ENCODE measurements at places on chromosomes 16 and 17.
A peak's percentile ranks its signal among the peaks of the same experiment; 100 is the strongest.

- DNase-seq, result no peak
Measured at GRCh38 chr17:45857977-45858708, 13.5 kb downstream of the SPPL2C start.

DNA sequence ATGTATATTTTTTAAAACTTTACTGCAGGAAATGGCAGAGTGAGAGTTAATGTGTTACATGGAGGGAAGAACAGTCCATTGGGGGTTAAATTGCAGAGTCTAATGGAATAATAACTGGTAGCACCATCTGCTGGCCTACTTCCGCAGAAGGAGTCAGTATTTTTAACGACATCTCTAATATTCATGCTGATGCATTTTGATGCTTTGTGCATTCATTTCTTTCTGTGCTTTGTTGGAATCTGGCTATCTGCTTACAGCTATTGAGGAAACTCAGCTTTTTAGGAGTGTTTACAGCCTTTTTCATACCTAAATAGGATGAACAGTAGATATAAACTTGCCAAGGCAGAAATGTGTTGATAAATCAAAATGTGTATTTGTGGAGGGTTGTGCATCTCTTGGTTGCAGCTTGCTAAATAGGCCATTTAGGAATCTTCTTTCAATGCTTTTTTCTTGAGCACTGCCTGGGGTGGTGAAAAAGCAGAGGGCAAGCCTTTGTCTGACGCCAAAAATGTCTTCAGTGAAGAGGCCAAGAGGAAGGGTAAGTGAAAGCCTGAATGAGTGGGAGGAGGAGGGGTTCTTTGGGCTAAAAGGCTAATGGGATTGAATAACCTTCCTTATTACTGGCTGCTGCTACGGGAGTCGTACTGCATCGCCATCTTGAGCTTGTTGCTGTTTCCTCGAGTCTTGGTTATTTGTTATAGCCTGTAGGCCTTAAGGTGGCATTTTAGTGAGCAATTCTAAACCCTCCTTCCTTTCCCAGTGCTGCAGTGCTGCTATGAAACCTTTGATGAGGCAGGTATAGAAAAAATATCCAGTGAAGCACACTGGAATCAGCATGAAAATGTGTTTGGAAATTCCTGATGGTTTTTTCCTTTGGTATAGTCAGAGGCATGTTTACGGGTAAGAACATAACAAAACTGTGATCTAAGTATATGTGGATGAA, 153.3 kb downstream of the CHD9 start:
- DNase-seq, result peak; percentile 75

DNA sequence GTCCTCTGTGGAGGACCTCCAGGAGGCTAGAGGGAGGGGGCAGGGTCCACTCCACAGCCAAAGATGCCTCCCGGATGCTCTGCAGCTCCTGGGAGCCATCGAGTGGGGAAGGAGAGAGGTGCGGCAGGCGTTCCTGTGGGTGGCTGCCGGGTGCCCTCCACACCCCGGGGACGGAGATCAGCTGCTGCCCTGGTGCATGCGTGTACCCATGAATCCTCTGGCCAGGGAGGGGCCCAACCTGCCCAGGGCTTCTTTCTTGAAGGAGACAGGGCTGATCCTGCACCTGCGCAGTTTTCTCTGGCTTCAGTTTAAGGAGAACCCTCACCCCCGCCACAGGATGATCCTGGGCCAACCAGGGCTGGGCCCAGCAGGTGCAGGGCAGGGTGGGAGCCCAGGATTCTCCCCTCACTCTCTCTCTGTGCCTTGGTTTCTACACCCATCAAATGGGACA, 33.5 kb upstream of the DOC2B start:
- no peak for DNase-seq

DNA sequence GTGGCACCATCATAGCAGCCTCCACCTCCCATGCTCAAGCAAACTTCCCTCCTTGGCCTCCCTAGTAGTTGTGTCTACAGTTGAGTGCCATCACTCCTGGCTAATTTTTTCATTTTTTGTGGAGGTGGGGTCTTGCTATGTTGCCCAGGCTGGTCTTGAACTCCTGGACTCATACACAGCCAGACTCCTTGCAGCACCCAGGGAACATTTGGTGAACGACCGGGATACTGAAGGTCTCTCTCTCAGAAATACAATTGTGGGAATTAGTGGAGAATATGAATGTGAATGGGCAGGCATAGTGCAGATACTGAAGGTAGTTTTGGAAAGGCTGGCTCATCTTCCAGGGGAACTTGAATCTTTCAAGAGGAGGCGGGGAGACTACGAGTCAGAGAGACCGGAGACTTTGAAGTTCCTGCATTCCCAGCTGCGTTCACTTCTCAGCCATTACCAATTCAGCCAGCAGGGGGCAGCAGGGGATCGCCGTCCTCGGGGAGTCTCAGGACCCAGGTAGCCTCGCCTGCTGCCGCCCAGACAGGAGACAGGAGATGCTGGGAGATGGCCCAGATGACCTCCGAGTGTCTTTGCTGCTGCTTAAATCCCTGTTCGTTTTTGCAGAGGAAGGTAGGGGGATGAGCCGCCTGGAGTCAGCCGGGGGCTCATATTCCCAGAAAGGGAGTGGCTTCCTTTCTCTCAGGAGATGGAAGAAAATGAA, 68.6 kb downstream of the HAPSTR1 start:
- DNase-seq, result peak; percentile 45

GRCh38 chr17:77375917-77376651, 235.3 kb downstream of the SEC14L1 start:
- DNase-seq, result no peak

- peak; percentile 80 for DNase-seq
Measured at GRCh38 chr16:88747588-88748301, 37.3 kb downstream of the PIEZO1 start.

DNA sequence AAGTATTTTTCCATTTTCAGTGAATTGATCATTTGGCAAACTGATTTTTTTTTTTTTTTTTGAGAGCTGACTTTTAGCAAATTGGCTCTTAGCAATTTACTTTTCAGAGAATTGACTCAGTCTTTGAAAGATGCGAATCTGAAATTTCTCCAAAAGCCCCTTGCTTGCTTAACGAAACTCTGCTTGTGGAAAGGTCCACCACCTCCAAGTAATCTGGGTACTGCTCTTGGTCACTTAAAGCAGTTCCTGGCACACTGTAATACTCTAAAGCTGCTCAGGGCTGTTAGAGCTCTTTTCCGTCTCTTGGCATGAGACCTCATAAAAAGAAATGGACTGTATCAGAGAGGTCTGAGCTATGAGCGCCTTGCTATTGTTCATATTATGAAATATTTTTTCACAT, 2.9 kb downstream of the GSDMB start:
- DNase-seq, result no peak

DNA sequence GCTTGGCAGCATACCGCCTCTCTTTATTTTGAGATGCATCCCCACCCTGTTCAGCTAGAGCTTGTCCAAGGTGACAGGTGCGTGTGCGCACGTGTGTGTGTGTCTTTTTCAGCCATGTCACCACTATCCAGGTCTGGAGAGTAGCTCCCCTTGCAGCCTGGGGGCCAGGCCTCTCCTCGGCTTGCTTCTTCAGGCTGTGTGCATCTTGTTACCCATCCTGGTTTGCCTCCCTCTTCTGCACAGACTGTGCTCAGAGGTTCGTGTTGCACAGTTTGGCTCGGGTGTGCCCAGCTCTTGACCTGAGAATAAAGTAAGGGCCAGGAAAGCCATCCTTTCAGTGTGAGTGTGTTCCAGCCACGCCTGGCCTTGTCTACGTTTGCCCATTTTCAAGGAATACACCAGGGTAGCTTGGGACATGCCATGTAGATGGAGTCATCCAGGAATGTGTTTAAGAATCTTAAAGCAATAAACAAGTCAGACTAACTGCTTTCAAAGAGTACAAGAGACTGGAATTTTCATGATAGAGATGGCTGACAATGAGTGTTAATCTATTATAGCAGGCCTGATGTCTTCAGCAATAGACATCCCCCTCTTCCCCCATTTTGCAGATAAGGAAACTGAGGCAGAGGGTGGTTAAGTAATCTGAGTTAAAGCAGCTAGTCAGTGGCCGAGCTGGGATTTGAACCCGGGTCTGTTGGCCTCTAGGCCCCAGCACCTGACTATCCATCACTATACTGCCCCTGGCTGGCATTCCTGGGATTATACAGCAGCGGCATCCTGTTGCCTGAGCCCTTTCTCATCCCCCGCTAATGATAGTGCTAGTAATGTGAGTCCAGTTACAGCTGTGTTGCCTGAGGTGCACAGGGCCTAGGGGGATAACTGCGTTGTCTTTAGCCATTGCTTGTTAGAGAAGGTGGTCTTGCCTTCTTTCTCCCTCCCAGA, 77.9 kb downstream of the KSR1 start:
- no peak for DNase-seq

GRCh38 chr16:77759821-77760220, 28.5 kb upstream of the VAT1L start:
- DNase-seq, result no peak

DNA sequence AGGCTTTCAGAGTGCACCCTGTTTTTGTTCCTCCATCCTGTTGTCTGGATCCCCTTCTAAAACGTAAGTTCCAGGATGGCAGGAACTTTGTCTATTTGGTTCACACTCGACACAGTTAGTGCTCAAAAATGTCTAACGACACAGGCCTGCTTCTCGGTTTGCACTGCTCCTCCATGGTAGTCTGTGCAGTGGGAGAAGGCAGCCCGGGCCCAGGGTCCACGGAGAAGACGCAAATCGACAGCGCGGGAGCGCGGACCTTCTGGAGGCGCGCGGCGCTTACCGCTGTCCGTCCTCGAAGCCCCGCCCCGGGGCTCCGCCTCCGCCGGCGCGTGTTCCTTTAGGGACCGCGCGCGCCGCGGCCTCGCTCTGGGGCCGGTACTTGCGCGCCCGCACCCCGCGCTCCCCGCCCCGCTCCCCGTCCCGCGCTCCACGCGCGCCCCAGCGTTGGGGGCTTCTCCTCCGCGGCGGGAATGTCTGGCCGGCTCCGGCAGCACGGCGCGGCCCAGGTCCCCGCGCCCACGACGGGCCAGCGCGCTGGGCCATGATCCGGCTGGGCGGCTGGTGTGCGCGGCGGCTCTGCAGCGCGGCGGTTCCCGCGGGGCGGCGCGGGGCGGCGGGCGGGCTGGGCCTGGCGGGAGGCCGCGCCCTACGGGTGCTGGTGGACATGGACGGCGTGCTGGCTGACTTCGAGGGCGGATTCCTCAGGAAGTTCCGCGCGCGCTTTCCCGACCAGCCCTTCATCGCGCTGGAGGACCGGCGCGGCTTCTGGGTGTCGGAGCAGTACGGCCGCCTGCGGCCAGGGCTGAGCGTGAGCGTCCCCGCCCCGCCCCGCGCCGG, at the start of gene NT5M:
Gene NT5M (plus strand): TSS at position 364 of the 837 bp plus-strand sequence. CDS start 178 bp downstream, at position 542.
- DNase-seq, result peak; percentile 81

DNA sequence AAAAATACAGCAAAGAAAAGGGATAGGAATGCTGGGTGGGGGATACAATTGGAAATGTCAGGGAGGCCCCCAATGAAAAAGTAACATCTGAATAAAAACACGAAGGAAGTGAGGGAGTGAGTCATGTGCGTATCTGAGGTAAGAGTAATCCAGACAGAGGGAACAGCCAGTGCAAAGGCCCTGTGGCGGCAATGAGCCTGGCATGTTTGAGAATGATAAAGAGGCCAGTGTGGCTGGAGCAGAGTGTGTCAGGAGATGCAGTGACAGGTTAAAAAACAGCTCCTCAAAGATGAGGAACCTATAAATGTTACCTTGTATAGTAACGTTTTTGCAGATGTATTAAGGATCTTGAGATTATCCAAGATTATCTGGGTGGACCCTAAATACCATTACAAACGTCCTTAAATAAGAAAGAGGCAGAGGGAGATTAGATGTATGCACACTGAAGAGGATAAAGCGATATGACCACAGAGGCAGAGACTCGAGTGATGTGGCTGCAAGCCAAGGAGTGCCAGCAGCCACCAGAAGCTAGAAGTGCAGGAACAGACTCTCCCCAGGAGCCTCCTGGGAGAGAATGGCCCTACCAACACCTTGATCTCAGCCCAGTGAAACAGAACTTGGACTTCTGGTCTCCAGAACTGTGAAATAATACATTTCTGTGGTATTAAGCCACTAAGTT, 17.8 kb upstream of the SLC35B1 start:
- peak; percentile 66 for DNase-seq

GRCh38 chr16:64693946-64694345, 427.9 kb downstream of the CDH11 start:
- no peak for DNase-seq

- no peak for DNase-seq
Measured at GRCh38 chr17:50462446-50462845, 6.2 kb downstream of the CHAD start.

DNA sequence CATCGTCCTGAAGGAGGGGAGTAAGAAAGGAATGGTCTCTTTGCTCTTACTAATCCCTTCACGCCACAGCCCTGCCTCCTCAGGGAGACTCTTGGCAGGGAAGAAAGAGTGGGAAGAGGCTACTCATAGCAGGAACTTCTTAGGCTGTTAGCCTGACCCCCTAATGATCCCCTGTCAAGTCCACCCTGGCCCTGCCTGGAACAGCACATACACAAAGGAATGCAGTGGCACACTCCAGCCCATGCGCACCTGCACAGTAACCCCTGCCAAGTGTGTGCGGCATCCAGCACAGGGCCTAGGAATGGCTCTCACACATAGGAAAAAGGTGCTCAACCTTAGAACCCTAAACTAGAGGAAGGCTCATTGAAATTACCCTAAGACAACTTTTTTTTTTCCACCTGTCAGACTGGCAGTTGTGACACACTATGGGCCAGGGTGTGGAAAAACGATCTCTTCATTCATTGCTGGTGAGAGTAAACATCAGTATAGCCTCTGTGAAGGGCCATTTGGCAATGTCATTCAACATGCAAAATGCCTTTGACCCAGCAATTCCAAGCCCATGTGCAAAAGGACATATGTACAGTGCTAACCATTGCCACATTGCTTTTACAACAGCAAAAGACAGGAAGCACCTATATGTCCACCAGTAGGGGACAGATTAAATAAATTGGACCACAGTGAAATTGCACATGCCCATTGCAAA, 50.1 kb downstream of the PIMREG start:
- no peak for DNase-seq

DNA sequence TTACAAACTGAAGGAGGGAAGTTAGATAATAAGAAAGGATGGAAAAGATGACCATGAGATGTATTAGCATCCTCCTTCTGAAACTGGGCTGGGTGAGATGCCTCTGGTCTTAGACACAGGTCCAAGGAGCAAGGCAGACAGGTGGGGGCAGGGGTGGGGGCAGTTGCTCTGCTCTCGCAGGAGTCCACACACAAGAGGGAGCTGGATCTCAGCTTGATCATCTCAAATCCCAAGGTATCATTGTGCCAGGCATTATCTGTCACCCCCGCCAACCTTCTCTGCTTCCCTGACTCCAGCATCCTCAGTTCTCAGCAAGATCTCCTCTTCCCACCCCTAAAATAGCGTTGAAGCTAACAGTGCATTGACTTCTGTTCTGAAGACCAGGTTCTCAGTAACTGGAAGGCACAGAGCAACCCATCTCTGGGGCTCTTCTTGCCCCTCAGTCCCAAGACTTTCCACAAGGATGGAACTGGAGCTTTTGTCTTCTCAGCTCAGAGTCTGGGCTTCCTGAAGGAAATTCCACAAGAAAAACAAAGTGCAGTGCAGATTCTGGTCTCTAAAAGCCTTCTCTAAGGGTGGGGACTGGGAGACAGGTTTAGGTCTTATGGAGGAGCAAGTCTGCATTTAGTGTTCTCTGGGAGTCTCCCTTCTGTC, 1.6 kb downstream of the FLOT2 start:
- DNase-seq, result no peak

- no peak for DNase-seq
Measured at GRCh38 chr16:88541831-88542616, 28.2 kb upstream of the ZC3H18 start.

- no peak for DNase-seq
Measured at GRCh38 chr16:29192329-29193247, 207.7 kb downstream of the LAT start.

All from hematopoietic multipotent progenitor cell treated with erythropoietin and hydrocortisone succinate and interleukin-3 and kit ligand, for 15 days (in vitro differentiated cells).